ENCODE measurements at places on chromosomes 6 and 20.

DNA sequence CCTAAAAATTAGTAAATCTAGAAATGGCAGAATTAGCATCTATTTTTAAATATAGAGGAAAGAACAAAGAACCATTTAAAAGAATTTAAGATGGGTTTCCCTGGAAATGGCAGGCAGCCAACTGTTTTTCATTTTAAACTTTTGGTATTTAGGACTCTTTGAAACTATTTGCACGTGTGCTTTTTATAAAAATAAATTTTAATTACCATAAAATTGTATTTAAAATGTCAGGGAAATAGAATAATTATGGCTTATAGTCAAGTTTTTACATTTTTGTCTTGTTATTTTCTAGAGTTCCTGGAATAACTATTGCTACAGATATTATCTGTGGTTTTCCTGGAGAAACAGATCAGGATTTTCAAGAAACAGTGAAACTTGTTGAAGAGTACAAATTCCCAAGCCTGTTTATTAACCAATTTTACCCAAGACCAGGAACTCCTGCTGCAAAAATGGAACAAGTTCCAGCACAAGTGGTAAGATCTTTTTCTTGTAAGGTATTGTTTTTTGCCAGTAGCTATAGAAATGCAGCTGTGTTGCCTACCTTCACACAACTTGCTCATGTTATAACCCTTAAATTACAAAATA, 528.7 kb upstream of the SOX4 start:
- no peak for DNase-seq

GRCh38 chr20:44129911-44130718, 56.9 kb downstream of the JPH2 start:
- no peak for DNase-seq

DNA sequence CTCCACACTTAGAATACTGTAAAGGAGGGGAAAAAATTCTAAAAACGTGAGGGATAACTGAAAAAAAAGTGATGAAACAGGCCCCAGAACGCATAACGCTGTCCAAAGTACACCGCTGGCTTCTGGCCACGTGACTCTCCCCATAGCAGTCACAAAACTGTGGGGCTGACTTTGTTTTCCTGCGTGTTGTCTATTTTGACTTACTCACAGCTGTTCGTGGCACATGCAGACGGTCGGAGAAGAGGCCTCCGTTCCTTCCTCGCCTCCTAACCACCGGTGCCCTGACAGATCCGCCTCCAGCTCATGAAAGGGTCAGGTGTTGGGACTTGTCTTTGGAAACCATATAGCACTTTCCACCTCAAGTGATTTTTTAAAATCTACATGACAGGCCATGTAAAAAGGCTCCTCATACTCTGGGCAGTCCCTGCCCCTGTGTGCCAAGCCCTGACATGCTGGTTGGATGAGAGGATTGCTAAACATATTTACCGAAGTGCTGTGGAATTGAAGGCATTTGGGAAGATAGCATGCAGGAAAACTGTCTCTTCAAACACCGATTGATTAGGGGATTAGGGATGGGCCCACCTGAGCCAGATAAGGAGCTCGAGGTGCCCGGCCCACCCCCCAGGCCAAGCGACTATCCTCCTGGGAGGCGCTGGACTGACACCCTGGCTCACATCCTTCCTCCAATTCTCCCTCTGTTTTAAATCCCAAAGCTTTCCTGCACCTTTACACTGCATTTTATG, 54.8 kb downstream of the DACT2 start:
- no peak for DNase-seq

GRCh38 chr6:132703936-132704335, 9.9 kb downstream of the VNN1 start:
- DNase-seq: no peak

DNA sequence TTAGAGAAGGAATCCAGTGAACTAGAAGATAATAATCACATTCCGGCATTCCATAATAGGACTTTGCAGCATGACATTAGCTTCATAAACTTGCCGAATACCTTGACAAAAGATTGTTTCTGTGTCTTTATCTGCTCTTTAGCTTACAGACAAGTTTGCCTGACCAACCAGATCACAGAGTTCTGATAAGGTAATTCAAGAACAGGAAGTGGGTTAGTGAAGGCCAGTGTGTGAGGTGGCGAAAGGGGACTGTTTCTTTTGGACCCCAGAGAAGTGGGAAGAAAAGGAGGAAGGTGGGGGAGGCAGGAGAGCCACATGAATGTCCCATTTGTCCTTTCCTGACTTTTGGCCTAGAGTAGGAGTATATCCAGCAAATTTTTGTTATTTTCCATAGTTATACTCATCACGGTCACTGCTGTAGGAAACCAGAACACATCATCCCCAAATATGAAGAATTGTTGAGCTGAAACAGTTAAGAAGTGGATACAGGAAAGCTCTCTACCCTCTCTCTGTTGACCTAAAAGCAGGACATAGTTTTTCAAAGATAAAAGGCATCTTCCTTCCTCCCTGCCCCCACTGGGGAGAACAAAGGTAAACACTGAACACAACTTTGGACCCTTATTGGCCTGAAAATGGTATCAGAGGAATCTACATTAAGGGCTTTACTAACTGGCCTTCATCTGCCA, 72.4 kb upstream of the TNFAIP3 start:
- no peak for DNase-seq

GRCh38 chr6:147390909-147391536, 117.5 kb upstream of the SAMD5 start:
- DNase-seq: peak; percentile 22

DNA sequence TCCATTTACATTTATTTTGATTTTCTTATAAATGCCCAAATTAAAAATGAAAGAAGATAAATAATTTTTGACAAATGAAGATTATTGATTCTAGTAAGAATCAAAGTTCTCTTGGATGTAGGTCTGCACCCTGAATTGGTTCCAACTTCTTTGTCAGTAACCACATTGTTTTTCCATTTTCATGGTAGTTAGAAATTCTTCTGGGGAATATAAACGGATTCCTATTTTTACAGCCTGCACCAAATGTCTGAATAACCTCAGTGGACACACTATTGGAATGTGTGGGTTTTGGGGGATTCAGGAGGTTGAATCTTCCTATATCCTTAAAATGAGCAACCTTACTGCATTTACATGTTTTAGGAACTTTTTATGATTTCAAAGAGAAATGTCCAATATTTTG, 1085.3 kb upstream of the MAP3K7 start:
- no peak for DNase-seq

DNA sequence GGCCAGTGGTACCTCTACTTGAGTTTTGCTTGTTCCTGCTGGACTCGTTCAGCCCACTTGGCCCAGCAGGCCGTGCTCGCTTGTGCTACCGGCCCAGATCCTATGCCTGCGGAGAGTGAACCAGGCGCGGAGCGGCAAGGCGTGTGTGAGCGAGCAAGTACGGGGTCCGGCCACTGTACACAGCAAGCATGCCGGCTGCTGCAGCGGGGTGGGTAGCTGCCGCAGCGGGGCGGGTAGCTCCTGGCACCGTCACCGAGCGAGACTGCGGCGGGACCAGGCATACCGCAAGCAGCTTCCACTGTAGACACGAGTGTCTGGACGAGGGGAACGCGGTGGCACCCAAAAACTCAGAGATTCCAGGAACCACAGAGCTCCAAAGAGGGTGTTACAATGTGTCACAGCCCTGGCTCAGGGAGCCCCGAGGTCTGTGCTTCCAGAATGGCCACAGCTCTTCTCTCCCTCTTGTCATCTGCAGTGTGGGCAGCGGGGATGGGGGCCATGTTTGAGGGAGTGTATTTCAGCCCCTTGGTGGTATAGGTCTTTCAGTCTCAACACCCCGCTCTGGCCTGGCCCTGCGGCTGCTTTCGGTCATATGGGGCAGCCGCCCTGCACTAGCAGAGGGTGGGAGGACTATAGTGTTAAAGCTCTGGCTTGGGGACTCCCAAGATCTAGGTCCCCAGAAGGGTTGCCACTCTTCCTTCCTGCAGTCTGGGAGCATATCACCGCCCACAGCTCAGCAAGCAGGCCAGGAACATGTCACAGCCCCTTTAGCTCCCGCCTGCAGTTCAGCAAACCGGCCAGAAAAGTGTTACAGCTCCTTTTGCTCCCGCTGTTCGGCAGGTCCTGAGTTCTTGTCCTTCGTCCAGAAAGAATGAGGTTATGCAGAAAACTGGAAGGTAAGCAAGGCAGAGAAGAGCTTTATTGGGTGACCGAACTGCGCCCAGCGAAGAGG, 6.1 kb upstream of the RWDD1 start:
- peak; percentile 54 for DNase-seq

GRCh38 chr6:128757961-128758360, 125.0 kb upstream of the LAMA2 start:
- DNase-seq: no peak

DNA sequence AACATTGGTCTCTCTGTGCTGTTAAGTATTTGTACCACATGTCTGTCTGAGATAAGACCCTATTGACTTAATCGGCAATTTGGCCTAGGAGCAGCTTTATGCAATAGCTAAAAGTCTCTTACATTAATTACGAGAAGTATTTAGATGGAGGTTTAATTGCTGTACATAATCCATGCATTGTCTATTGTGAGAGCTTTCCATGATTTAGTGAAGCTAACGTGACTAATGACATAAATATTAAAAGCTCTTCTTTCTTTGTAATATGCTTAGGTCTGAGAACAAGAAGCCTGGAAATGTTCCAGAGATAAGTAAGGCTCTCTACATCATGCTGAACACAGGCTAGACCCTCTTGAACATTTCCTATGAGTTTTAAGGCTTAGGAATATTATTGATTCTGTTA, 32.7 kb upstream of the FAM83B start:
- no peak for DNase-seq

DNA sequence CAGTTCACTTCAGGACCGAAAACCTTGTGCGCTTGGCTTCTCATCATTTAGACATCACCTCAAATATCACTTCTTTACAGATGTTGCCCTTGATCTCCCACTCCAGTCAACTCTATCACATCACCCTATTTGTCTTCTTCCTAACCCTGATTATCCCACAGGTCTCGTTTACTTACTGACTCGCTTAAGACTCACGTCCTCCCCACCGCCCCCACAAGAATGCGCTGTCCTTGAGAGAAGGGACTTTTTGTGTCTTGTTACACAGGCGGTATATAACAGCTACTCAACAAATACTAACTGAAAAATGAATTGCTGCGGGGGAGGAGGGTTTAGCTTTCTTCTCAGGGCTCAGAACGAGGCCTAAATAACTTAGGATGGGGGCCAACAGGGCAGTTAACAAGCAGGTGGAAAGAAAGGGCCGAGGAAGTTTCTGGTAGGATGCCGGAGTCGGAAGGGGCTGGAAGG, 527 bp downstream of the TOMM34 start:
- DNase-seq: peak; percentile 32

DNA sequence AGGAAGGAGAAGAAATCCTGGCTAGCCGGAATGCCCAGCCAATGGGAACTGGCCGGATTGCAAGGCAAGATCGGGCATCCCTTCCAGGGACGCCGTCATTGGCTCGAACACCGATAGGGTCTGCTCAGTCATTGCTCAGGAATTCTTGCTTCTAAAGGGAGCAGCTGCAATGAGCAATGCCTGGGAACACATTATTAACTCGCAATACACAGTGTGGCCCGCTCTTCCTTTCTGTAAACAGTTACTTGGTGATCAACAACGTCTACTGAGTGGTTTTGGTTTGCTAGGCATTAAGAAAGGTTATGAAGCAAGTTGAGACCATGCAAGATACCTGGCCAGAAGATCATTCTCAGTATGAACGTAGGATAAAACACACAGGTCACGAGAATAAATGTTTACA, 165.4 kb upstream of the CITED2 start:
- DNase-seq: peak; percentile 64

GRCh38 chr6:32613475-32613874, 23.7 kb upstream of the HLA-DQA1 start:
- no peak for DNase-seq

Measured in cerebellar cortex (tissue), 1 donor.